ENCODE measurements at places on chromosomes 1 and 21. TPM values are rescaled to one million over a fixed set of nuclear protein-coding genes. Genes with fewer than 3 reads are reported as not detected.

DNA sequence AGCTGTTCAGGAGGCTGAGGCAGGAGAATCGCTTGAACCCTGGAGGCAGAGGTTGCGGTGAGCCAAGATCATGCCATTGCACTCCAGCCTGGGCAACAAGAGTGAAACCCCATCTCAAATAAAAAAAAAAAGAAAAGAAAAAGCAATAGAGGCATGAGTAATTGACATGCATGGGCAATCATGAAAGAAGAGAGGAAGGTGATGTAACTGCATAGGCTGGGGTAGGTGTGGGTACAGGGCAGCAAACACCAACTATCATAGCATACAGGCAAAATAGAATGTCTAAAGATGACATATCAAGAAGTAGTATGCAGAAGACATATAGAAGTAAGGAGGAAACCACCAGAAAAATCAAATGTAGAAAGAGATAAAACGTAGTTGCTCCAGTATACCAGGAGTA is 19.0 kb upstream of the MGST3 start:
- DNase-seq, result no peak

DNA sequence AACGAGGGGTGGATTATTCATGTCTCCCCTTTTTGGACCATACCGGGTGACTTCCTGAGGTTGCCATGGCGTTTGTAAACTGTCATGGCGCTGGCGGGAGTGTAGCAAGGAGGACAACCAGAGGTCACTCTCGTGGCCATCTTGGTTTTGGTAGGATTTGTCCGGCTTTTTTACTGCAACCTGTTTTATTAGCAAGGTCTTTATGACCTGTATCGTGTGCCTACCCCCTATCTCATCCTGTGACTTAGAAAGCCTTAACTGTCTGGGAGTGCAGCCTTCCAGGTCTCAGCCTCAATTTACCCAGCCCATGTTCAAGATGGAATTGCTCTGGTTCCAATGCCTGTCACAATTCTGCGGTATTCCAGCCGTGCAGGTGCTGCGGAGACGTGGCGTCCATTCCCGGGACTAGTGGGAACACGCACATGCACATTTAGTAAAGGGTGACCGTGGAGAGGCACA is 40.2 kb upstream of the ZNF496 start:
- DNase-seq, result no peak

- DNase-seq, result no peak
Measured at GRCh38 chr1:192436441-192437078, 119.8 kb downstream of the RGS21 start.

GRCh38 chr1:165431079-165431478 is 13.8 kb downstream of the RXRG start:
- no peak for DNase-seq

- DNase-seq, result no peak
Measured at GRCh38 chr1:59123081-59123681, 173.7 kb upstream of the FGGY start.

GRCh38 chr1:216207154-216207553 is 216.1 kb downstream of the USH2A start:
- no peak for DNase-seq

DNA sequence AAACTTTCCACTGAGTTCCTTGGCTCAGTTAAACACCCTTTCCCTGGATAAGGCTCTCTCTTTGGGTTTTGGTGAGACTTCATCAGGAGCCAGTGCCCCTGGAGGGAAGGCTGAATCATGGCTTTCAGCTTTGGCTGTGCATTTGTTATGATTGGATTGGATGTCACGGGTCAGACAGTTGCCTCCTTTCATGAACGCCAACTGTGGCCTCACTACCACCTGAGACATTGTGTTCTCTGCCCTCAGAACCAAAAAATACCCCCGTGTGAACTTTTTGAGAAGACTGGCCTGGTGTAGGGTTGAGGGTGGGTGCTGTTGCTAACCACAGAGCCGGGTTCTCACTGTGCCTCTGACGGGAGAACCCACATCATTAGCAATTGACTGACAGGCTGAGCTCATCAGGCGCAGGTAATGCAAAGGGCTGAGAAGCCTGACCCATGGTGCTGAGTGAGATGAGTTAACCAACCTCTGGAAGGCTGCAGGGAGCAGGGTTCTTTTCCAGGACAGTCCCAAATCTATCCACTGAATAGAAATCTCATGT is 65.6 kb downstream of the HHAT start:
- no peak for DNase-seq

- DNase-seq, result no peak
Measured at GRCh38 chr1:54506594-54506993, 41.4 kb upstream of the ACOT11 start.

Gene MTFR1L
- total RNA-seq, result 53.8 TPM

Gene RC3H1
- total RNA-seq, result 37.0 TPM

Gene CLDN17
- total RNA-seq, result not detected

Gene MFN2
- total RNA-seq, result 93.6 TPM

Measured in mesenteric fat pad (tissue), 1 donor.